ENCODE measurements at places on chromosomes 13 and 19. TPM values are rescaled to one million over a fixed set of nuclear protein-coding genes. Genes with fewer than 3 reads are reported as not detected.

GRCh38 chr19:49744946-49745381, 18.1 kb downstream of the TSKS start:
- DNase-seq = no peak

ZNF135 gene
- not detected for total RNA-seq

DNA sequence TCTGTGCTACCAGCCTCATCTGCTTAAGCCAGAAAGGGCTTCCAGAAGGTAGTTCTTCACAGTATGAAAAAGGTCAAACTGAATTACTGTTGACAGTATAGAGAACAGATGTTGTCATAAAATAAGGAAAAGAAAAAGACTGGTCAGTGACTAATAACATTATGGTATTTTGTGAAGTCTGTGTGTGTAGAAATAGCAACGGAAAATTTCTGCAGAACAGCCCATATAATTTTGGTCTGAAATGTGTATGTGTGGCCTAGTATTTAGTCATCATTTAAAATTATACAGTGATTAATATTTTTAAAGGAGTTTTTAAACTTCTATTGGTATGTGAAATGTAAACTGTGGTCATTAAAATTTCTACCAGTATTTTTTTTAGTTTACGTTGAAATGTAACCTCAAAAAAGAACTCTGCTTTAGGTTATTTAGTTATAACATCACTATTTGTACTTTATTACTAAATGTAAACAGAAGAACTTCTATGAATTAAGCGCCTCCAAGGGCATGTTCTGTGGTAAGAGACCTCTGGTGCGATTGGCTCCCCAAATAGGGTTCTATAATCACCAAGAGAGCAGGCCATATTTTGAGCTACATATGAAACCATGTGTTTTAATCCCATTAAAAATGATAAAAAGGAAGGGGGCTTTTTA, 3.3 kb upstream of the GPR183 start:
- DNase-seq = no peak

- DNase-seq = no peak
These were observed 102.0 kb downstream of the STARD13 start for GRCh38 chr13:33183431-33184111.

GRCh38 chr13:85095418-85096272, 703.6 kb downstream of the SLITRK6 start:
- DNase-seq = no peak

PSG7 gene
- total RNA-seq = not detected

MEIOSIN gene
- not detected for total RNA-seq

LGALS13 gene
- not detected for total RNA-seq

- no peak for DNase-seq
These were observed 12.5 kb downstream of the NOP53 start for GRCh38 chr19:47757617-47758442.

PABPC3 gene
- total RNA-seq = 0.18 TPM

RXFP2 gene
- not detected for total RNA-seq

CGB2 gene
- not detected for total RNA-seq

GRCh38 chr13:23069566-23069965, 111.2 kb upstream of the SGCG start:
- DNase-seq = no peak

DNA sequence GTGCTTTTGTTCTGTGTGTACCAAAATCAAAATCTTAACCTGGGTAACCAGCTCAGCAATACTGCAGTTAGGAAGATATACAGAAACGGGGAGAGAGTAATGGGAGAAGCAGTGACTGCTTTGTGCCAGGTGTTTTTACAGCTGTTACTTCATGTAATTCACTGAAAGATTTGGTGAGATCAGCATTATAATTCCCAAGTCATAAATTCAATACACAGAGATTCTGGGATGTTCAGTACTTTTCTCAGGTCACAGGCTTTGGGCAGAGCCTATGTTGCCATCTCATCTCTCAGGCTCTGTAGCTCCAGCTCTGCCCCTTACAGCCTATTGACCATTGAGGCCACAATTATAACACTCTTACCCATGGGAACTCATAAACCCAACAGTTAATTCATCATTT, 138.5 kb downstream of the ZAR1L start:
- DNase-seq = no peak

DNA sequence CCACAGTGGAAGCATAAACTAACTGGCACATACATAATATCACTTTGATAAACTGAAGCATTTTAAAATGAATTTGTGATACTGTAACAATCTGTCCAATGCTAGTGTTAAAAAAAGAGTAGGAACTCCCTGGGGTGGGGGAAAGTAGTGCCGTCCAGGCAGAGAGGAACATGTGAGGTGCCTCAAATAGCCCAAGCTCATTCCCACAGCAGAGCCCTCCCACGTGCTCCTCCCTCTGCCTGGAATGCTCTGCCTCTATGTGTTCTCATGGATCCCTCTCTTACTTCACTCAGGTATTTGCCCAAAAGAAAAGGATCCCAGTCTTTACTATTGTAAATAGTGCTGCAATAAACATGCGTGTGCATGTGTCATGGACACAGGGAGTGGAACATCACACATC, 188.1 kb downstream of the NHLRC3 start:
- DNase-seq = no peak

FFAR2 gene
- not detected for total RNA-seq

GRCh38 chr19:6362351-6362801, 1.0 kb downstream of the CLPP start:
- no peak for DNase-seq

FGF14 gene
- total RNA-seq = 0.03 TPM

GRCh38 chr19:11451871-11452619, 16.6 kb downstream of the PRKCSH start:
- no peak for DNase-seq

DNA sequence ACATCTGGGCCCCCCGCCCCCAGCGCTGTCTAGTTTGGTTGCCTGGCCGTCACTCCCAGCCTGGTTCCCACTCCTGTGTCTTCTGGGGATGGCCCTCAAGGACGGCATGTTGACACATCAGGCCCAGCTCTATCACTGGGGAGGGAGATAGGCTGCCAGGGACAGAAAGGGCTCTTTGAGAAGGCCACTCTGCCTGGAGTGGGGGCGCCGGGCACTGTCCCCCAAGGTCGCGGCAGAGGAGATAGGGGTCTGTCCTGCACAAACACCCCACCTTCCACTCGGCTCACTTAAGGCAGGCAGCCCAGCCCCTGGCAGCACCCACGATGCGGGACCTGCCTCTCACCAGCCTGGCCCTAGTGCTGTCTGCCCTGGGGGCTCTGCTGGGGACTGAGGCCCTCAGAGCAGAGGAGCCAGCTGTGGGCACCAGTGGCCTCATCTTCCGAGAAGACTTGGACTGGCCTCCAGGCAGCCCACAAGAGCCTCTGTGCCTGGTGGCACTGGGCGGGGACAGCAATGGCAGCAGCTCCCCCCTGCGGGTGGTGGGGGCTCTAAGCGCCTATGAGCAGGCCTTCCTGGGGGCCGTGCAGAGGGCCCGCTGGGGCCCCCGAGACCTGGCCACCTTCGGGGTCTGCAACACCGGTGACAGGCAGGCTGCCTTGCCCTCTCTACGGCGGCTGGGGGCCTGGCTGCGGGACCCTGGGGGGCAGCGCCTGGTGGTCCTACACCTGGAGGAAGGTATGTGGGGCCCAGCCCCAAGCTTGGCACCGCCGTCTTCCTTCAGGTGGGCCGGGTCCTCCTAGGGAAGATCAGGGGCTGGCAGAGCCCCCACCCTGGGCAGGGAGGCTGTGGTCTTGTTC, at the start of gene AMH:
AMH (plus strand) TSS at position 314 of the 857 bp plus-strand sequence; CDS start at position 324, 10 bp downstream.
- no peak for DNase-seq

RYR1 gene
- total RNA-seq = 34.2 TPM

FAM32A gene
- 44.6 TPM for total RNA-seq

GRCh38 chr13:46578590-46578975, 25.6 kb downstream of the LRCH1 start:
- no peak for DNase-seq

DNA sequence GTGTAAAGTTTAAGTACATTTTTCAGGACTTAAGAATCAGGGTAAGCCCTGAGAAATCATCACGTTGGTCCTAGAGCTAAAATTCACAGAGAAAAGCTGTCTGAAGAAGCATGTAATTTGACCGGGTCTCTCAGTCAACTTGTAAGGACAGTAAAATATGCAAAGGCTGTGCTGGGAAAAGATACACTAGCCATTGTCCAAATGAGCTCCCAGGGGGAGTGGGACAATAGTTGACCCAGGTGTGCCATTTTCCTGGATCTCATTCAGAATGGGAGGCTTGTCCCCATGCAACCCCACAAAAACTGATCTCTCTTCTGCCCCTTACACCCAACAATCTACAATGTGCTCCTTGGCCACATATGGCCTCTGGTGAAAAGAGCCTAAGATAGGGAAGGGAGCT, 437.9 kb downstream of the KLF12 start:
- no peak for DNase-seq

- DNase-seq = no peak
These were observed 255.9 kb upstream of the SOX21 start for GRCh38 chr13:94968040-94968756.

C19orf81 gene
- 0.98 TPM for total RNA-seq

GRCh38 chr19:4232614-4233281, 3.4 kb downstream of the EBI3 start:
- no peak for DNase-seq

DNA sequence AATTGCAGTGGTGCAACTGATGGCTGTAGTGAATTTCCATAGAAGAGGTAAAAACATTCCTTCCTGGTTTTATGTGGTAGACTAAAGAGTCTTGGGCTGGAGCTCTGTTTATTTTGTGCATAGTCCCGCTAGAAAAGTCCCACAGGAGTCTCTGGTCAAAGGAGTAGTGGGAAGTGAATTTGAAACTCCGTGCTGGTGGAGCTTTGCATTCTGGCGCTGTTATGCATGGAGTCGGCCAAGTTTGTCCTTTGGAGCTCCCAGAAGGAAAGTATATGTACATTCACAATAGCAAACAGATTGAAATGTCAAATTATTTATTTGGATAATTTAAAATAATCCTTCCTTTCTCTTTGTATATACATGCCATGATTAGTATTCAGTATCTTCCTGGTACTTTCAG, 296.5 kb downstream of the LMO7 start:
- no peak for DNase-seq

DNA sequence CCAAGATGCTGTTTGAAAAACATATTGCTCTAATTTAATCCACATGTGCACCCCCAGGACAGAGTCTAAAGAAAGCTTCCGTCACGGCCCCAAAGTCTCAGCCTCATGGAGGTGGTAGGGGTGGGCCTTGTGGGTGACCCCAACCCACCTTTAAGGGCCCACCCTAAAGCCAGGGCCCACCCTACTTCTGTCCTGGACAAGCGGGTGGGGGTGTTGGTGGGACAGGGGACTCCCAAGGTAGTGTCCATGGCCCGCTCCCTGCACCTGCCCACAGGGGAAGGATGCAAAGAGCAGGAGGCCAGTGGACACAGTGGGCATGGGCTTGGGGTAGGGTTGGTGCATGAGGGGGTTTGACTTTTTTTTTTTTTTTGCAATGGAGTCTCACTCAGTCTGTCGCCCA, 66.8 kb downstream of the KCTD15 start:
- DNase-seq = no peak

- DNase-seq = no peak
These were observed 408.9 kb downstream of the ZNF536 start for GRCh38 chr19:30781047-30781446.

KLK14 gene
- total RNA-seq = not detected

GRCh38 chr19:55451965-55452748, 9.1 kb upstream of the SHISA7 start:
- DNase-seq = no peak

PEAK3 gene
- not detected for total RNA-seq

DNA sequence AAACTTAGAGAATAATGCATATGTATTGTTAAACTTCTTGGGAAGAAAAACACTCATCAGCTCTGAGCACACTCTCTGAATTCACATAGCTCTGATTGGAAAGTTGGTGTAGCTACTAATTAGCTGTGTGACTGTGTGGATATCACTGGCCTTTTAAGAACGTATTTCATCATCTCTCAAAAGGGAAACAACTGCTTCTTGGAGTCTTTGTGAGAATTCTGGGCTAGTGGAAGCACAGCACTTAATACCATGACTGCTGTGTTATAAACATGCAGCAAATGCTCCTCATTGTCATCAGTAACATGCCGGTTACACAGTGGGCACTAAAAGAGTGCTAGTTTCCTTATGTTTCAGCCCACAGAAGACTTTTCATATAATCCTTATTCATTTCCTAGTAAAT, 220.9 kb upstream of the CSNK1A1L start:
- no peak for DNase-seq

- no peak for DNase-seq
These were observed 50.7 kb downstream of the NDFIP2 start for GRCh38 chr13:79531542-79532254.

- DNase-seq = no peak
These were observed 690 bp downstream of the KMT2B start for GRCh38 chr19:35718345-35719041.

DNA sequence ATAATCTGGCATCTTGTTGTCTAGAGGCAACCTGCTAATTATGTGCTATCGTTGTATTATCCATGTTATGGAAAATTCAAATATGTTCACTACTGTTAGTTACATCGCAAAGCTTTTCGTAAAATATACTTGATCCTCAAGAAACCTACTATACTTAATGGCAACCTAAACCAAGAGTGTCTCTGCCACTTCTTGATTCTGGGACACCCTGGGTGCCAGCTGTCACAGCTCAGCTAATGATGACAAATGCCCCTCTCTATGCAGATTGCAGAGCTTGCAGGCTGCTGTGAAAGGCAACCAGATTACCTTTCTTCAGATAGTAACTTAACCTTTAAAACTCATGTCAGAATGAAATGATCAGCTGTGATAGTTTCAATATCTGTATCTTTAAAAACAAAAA, 8.9 kb upstream of the MAB21L1 start:
- DNase-seq = no peak

ZNF471 gene
- total RNA-seq = not detected

- no peak for DNase-seq
These were observed 26.9 kb downstream of the F2RL3 start for GRCh38 chr19:16915734-16916133.

FXYD1 gene
- total RNA-seq = not detected

- no peak for DNase-seq
These were observed 8.4 kb upstream of the C13orf46 start for GRCh38 chr13:113982296-113982661.

KLK7 gene
- total RNA-seq = not detected

DNA sequence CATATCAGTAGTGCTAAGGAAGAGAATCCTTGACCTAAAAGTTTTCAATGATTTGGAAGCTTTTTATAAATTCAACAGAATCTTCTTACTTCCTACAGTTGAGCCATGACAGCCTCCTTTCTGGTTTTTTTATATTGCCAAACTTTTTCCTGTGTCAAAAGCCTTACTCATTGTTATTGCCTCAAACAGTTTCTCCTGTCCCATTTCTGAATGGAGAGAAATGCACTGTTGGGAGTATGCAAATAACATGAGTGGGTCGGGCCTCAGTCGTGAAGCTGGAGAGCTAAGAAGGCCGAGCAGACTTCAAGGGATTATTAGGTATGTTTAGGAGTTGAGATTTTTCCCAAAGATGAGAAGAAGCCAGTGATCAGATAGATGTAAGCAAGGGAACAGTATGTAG, 766.4 kb upstream of the KLHL1 start:
- no peak for DNase-seq

DNA sequence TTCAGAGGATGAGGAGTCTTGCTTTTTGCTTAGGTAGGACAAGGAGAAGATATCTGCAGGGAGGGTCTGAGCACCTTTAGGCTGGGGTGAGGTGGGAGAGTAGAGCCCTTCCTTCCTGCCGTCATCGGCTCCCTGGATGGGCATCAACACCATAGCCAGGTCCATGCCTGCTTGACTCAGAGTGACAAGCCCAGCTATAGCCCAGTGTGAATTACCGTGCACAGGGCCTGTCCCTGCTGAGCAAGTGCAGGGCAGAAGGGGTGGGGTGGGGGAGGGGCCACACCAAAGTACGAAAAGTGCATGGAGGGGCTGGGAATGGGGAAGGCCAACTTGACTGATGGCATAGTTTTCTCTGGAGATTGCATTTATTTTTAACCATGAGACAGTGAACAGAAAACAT, 30.3 kb upstream of the RNF113B start:
- DNase-seq = no peak

Data from Panc1 (cell line).